ENCODE measurements at places on chromosomes 4 and X.

- no peak for DNase-seq
Measured at GRCh38 chr4:152187693-152188092, 348.2 kb downstream of the FBXW7 start.

- DNase-seq: no peak
Measured at GRCh38 chr4:85946821-85947220, 413.0 kb downstream of the MAPK10 start.

DNA sequence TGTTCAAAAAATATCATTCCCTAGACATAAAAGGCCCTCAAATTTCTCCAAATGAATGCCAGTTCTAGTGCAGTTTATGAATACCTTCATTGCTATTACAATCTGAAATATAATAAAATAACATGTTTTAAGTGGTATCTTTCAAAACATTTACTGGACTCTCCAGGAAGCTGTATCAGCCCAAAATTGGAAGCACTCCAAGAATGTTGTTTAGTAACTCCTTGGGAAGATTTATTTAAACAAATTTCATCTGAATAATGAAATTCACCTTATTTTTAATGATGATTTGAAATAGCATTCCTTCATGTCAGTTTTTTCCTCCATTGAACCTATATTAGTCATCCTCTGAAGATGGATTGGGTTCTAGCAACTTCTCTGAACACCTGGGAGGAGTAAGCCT lies 217.2 kb upstream of the PCDH18 start:
- no peak for DNase-seq

- no peak for DNase-seq
Measured at GRCh38 chrX:57595381-57595811, 3.6 kb downstream of the ZXDB start.

GRCh38 chrX:8586953-8587352 lies 122.3 kb downstream of the VCX3B start:
- DNase-seq: no peak

GRCh38 chr4:156503119-156503518 lies 468.5 kb downstream of the PDGFC start:
- DNase-seq: no peak

DNA sequence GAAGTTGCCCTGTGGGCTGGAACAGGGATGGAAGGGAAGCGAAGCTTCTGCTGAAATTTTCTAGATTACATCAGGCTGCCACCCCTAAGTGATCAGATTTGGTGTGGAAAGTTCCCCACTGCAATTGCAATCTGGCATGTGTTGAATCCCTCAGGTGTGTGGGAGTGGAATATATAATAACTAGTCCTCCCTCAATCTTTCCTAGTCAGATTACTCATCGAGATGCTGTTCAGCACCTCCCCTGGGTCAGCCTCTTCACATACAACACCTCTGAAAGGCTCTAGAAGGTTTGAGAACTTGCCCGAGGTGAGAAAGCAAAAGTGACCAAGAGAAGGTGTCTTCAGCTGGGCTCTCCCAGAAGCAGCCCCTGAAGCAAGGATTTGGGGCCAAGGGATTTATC lies 336.8 kb downstream of the BCOR start:
- no peak for DNase-seq

- DNase-seq: no peak
Measured at GRCh38 chr4:5191831-5192230, 140.6 kb downstream of the STK32B start.

- no peak for DNase-seq
Measured at GRCh38 chr4:83556006-83556707, 20.2 kb downstream of the GPAT3 start.

DNA sequence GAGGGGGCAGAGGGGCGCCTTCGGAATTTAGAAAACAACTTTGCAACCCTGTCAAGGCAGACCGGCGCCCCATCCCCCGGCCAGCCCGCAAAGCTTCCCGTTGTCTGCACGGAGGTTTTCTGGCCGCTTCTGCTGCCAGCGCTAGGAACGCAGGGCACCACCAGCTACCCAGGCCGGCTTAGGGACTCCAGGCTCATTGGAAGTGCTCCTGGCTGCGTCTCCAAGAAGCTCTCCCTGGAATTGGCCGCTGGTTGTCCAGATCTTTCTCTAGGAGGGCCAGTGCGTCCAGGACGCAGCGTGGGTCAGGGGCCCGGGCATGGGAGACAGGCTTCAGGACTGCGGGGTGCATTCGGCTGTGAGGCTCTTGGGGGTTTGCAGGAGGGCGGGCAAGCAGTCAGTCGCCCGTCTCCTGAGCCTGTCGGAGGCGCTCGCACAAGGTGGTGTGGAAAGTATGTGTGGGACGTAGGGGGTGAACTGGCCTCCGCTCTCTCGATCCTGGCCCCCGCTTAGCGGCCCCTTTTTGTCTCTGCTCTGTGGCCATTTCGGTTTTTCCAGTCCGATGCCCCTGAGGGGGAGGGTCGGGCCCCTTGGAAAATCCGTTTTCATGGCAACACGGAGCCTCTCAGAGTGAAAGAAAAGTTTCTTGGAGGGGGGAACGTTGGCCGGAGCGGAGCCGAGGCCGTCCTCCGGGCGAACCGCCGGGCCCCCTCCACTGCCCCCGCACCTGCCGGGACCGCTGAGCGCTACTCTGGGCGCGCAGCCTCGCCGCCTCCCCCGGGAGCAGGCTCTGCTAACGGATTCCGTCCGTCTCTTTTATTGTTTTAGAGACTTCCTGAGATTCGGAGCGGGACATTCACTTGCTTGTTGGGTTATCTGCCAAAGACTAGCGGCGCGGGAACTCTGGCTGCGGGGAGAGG lies 810 bp upstream of the SOX3 start:
- no peak for DNase-seq

GRCh38 chrX:8194216-8194615 lies 23.1 kb upstream of the VCX2 start:
- no peak for DNase-seq

- DNase-seq: no peak
Measured at GRCh38 chr4:110411574-110412011, 64.4 kb upstream of the ENPEP start.

DNA sequence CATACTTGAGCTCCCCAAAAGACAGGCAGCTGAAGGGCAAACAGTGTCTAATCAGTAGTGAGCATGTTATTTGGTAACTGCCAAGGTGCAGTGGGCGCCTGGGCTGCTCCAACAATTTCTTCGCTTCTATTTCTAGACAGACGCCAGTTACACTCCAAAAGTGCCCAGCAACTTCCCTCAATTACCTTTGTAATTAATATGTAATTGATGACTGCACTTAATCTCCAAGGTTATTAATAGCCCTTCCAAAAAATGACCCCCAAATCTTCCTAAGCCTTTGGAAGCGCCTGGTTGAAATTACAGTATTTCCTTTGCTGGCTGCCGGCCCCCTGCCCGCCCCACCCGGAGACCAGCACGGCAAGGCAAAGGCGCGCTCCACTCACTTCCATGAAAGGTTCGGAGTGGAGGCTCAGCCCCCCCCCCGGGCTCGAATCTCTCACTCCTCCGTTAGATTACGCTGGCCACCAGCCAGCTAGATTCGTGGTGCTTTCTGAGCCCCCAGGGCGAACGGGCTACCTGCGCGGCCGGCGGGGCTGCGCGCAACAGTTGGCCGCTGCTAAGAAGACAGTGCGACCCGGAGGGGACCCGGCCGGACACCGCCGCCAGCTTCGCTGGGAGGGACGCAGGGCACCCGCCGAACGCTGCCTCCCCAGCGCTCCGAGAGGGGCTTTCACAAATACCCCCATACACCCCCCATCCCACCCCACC lies 1.9 kb downstream of the GPC4 start:
- DNase-seq: no peak

- DNase-seq: no peak
Measured at GRCh38 chr4:187027272-187027671, 303.6 kb upstream of the FAT1 start.

DNA sequence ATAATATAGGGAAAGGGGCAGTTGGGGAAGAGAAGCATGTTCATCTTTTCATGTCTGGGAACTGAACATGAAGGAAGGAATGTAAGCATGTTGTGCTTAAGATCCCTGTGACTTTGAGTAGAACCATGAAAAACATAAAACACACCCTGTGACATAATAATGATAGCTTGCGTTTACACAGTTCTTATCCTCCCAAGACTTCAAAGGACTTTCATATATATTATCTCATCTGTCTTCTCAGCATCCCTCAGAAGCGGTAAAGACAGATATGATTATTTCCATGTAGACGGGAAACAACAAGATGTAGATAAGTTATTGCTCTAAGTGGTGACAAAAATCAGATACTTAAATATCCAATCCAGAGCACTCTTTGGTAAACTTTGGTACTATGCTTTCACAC lies 3.3 kb upstream of the SH3RF1 start:
- DNase-seq: no peak

- no peak for DNase-seq
Measured at GRCh38 chr4:45317276-45317675, 590.9 kb upstream of the GNPDA2 start.

GRCh38 chr4:85391589-85392410 lies 83.2 kb upstream of the ARHGAP24 start:
- no peak for DNase-seq

GRCh38 chrX:120456973-120457372 lies 12.1 kb downstream of the LAMP2 start:
- DNase-seq: peak; percentile 74

- DNase-seq: no peak
Measured at GRCh38 chrX:11890836-11891514, 132.9 kb downstream of the MSL3 start.

DNA sequence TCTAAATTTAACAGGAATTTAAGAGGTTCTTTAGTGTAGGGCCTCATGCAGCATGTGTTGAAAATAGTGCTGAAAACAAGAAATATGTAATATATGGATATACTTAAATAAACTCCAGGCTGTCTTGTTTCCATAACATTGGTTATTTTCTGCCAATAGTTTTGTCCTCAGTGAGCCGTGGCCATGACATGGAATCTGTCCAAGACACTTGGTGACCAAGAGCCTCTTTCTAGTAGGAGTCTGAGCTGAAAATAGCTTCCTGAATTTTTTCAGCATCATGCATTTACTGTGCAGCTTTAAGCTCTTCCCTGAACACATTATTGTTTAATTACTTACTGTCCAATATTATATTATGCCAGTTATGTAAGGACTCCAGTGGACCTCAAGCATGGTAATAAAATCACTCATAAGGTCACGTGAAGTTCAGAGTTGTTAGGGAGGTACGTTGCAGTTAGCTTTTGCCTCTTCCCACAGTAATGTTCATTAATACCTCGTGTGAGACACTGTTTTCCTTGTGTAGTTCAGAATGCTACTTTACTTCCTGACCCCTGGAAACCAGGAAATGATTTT lies 488.2 kb downstream of the GRID2 start:
- DNase-seq: no peak

- DNase-seq: peak; percentile 52
Measured at GRCh38 chrX:147917700-147918695, 6.3 kb downstream of the FMR1 start.

GRCh38 chr4:176778063-176778462 lies 14.7 kb downstream of the VEGFC start:
- DNase-seq: no peak

- DNase-seq: no peak
Measured at GRCh38 chr4:94889946-94890345, 132.2 kb downstream of the BMPR1B start.

- no peak for DNase-seq
Measured at GRCh38 chrX:67780694-67781109, 236.9 kb downstream of the AR start.

DNA sequence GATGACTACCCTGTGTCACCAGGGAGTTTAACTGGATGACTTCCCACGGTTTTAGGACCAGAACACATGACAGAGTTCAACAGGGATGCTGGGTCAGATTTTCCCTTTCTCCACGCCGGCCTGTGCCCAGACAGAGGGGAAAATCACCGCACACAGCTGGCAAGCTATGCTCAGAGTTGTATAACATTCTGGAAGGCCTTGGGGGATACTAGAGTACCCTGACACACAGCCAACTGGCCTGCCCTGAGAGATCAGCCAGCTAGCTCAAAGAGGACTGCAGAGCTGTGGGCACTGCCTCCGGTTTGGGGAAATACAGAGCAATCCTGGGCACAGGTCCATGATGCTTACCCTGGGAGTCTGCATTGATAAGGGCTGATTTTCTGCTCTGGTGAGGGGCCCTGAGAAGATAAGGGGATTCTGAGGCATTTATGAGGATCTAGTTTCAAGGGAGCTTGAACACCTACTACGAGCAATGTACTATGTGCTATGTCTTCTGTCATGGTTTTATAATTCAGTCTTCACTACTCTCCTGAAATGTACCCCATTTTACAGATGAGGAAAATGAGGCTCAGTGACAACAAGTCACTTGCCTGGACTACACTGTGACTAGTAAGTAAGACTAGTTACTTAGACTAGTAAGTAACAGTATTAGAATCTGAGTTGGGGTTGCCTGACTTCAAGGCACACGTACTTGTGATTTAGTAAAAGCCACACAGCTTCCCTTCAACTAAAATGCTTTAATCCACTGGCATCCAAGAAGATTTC lies 14.7 kb downstream of the C4orf54 start:
- no peak for DNase-seq

DNA sequence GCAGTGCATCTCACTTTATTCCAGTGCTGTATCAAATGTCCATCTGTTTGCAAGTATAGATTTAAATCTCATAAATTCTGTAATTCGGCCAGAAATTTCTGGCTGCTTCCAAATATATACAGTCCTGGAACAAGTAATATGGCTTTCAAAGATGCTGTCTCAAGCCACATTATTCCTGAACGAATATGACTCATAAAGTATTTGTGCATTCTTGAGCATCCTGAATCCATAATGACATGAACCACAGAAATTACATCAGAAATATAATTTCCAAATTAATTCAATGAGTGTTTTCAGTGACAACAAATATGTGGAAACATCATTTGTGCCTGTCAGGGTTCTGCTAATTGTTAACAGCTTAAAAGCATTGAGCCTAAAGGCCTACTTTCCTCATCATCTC lies 140.9 kb upstream of the HPGD start:
- DNase-seq: no peak

GRCh38 chr4:10722957-10723356 lies 38.4 kb upstream of the CLNK start:
- no peak for DNase-seq

DNA sequence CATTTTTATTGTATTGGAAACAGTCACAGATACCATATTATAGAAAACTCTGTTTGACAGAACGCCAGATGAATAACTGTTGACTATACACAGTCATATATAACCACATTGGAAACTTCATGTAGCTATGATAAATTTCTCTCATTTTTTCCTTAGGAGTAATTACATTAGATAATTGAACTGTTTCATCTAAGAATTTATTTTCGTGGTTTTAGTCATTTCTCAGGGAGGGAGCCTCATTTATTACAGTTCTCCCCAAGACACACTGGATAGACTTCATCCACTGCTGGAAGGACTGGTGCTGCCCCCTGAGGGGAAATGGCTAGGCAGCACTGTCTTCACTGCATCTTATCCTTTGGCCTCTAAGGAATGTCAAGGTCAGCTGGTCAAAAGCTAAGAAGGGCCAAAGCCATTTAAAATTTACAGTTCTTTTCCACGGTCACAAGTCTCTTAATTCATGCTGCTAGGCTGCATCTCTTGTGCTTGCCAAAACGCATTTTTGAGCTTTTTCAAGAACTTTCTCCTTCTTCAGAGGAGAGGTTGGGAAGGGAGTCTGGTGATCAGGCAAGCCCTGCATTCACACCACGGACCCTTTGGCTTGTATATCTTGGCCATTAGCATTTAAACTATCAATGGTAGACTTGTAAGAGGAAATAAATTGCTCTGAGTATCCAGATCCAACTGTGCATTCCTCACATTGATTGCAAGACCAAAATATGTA lies 145.1 kb downstream of the CBR4 start:
- DNase-seq: no peak

- peak; percentile 88 for DNase-seq
Measured at GRCh38 chr4:109560687-109561461, 828 bp downstream of the MCUB start.

Measured in Karpas-422 (cell line).